SK-N-SH (cell line): ENCODE measurements at places on chromosomes 11 and 22.

DNA sequence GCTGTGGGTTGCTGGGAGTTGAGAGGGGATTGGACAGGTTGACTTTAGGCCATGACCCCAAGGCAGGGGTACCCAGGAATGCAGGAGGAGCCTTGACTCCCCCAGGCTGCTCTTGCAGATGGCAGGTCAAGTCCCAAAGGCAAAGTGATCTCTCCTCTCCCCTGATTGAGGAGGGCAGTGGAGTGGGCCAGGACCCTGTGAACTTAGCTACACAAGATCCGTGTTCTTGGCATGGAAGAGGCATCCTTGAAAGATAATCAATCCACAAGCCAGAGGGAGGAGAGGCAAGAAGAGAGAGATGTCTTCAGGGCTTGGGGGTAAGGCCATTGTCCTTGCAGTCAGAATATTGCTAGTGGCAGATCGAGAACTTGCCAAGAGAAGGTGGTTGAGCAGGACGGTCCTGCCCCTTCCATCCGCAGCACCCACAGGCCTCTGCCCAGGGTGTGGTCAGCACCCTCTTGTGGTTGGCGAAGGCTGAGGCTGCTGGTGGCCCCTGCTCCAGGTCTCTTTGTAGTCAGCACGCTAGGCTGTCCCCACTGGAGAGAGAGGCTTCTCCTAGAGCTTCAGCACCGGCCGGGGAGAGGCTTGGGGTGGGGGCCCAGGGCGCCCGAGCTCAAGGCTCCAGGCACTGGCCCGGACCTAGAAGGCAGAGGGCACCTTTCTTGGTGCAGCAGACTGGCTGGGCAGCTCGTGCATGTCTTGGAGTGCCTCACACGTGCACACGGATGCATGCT, 45.4 kb downstream of the KCNC1 start:
- no peak for DNase-seq

DNA sequence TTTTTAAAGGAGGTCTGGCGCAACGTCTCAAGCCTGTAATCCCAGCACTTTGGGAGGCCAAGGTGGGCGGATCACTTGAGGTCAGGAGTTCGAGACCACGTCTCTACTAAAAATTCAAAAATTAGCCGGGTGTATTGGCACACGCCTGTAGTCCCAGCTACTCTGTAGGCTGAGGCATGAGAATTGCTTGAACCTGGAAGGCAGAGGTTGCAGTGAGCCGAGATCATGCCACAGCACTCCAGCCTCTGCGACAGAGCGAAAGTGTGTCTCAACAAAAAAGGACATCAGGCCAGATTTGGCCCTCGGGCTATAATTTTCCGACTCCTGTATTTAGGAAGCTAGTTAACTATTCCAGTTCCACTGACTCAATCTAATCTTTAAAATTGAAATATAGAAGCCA, 78.7 kb upstream of the SLC25A18 start:
- DNase-seq: no peak

- DNase-seq: no peak
These were observed 1.8 kb downstream of the BCL9L start for GRCh38 chr11:118923721-118924587.

DNA sequence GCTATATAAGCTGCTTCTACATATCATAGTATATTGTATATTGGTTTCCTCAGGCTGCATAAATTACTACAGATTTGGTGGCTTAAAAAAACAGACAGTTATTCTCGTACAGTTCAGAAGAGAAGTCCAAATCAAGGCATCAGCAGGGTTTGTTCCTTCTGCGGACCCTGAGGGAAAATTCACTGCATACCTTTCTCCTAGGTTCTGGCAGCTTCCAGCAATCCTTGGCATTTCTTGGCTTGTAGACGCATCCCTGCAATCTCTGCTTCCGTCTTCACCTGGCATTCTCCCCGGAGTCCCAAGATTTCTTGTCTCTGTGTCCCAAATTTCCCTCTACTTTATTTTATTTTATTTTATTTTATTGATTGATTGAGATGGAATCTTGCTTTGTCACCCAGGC, 142.8 kb downstream of the COMMD9 start:
- DNase-seq: no peak

GRCh38 chr11:126707498-126707897, 293.1 kb downstream of the KIRREL3 start:
- no peak for DNase-seq

DNA sequence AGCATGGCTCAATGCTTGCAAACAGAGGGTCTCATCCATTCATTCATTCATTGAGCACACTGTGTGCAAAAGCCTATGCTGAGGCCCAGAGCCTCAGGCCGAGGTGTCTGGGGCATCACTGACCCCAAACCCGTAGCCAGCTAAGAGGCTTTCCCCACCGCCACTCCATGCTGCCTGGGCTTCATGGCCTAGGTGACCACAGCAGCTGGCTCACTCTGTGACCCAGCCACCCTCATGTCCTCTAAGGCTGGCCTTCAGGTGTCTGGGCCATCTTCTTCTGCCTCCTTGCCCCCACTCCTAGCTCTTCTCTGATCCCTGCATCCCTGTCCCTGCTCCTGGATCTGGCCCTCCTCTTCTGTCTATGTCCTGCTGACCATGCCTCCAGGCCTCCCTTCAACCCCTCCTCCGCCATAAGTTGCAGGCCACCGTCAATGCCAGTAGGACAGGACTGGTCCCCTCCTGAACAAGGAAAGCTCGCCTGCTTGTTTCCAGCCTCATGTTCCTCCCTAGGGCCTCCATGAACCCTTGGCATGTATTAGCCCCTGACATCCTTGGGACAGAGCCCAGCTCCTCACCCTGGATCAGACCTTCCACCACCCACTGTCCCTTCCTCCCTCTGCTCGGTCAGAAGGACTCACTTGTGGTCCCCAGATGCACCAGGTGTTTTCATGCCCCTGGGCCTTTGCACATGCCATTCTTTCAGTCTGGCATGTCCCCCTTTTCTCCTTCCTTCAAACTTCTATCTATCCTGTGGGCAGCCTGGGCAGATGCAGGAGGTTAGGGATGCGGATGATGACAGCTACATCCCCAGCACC, 92.8 kb downstream of the MYEOV start:
- DNase-seq: no peak

DNA sequence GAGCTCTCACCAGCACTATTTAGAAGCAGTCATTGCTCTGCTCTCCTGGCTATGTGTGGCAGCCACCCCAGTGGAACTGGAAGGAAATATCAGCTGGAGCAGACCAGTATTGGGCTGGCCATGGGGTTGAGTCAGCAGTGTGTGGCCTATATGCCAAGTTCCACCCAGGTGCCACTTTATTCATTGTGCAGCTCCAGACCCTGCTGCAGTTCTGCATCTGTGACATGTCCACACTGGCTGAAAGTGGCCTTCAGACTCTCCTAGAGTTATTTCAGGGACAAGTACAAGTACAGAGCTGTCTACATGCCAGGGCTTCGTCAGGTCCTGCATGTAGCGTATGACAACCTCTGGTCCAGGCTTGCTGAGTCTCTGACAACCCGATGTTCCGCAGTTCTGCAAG, 55.2 kb downstream of the CABIN1 start:
- no peak for DNase-seq
